NCI-H2081 (cell line): ENCODE measurements at places on chromosomes 2 and 18.

DNA sequence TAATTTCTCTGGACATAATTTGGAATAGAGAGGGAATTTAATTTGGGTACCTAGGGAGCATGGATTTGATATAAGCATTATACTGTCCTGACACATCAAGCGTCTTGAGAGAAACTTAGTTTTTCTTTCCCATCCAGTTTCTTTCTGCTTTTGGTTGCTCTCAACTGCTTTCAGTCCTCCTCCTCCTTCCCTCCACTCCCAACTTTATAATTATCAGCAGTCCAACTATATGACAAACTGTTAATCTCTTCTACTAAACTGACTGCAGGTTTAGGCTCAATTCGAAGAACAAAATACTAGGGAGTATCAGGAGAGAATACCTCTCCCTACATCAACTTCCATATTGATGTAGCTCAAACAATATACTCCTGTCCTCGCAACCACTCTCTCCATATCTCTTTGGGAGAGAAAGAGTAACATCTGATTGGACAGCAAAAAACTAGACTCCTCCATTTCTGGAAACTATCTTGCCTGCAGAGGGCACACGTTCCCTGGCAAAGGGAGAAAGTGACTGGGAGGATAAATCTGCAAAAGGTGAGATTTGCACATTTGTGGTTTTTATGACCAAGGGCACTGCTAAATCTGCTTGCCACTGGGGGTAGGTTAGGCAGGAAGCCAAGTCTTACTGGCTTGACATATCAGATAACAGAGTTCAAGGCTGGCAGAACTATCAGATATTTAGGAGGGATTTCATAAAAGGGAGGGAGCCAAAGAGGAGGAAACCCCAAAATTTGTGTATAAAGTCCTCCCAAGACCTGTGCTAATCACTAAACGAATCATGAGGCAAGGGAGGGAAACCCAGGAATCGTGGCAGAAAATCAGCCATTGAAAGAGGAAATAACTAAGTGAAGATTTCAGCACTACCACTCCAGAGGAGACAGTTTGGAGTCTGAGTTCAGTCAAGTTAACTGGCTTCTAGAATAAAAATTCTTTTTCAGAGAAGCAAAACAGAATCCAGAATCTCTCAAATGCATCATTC lies 40.0 kb downstream of the ICA1L start:
- peak; percentile 66 for DNase-seq

DNA sequence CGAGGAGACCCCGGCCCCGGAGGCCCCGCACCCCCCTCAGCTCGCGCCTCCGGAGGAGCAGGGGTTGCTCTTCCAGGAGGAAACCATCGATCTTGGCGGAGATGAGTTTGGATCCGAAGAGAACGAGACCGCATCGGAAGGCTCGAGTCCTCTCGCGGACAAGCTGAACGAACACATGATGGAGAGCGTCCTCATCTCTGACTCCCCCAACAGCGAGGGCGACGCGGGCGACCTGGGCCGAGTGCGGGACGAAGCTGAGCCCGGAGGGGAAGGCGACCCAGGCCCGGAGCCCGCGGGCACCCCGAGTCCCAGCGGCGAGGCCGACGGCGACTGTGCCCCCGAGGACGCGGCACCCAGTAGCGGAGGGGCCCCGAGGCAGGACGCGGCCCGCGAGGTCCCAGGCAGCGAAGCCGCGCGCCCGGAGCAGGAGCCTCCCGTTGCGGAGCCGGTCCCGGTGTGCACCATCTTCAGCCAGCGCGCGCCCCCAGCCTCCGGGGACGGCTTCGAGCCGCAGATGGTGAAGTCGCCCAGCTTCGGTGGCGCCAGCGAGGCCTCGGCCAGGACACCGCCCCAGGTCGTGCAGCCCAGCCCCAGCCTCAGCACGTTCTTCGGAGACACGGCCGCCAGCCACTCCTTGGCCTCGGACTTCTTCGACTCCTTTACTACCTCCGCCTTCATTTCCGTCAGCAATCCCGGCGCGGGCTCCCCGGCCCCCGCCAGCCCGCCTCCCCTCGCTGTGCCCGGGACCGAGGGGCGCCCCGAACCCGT lies 8.3 kb downstream of the TRAPPC12 start:
- no peak for DNase-seq

- no peak for DNase-seq
Observed at GRCh38 chr2:168649105-168649504, 153.3 kb upstream of the NOSTRIN start.

- DNase-seq: no peak
Observed at GRCh38 chr2:33000986-33001385, 54.2 kb downstream of the LTBP1 start.

DNA sequence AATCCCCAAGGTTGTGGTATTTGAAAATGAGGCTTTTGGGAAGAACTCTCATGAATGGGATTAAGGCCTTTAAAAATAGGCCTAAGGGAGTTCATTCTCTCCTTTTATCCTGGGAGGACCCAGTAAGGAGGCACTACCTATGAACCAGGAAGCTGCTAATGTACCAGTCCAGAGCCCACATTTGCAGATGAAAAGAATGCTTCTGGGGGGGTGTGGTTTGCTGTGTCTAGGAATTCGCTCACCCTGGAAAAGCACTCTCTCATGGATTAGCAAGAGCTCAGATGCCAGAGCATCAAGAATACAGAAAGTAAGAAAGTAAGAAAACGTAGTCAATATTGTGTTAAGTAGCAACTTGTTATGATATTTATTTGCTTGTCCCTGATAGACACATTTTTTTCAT lies 785.7 kb upstream of the GYPC start:
- no peak for DNase-seq

DNA sequence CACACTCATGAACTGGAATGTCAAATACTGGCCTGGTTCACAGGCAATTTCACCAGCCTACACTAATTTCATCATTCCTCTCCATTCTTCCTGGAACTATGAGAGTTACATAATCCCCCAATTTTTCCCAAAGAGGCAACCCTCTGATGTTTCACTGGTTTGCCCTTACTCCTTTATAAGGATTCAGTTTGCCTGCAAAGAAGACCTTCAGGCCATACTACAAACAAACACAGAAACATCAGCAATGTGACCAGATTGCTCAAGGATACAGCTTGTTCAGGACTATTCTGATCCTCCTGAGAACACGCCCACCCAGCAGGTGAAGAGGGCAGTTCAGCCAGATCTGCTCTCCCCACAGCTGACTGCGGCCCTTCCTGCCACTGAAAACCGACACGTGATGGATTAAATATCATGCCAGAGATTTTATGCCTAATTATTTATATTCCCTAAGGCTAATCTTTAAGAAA lies 215.5 kb downstream of the ETAA1 start:
- no peak for DNase-seq

GRCh38 chr2:120434492-120435308 lies 88.8 kb downstream of the INHBB start:
- no peak for DNase-seq

DNA sequence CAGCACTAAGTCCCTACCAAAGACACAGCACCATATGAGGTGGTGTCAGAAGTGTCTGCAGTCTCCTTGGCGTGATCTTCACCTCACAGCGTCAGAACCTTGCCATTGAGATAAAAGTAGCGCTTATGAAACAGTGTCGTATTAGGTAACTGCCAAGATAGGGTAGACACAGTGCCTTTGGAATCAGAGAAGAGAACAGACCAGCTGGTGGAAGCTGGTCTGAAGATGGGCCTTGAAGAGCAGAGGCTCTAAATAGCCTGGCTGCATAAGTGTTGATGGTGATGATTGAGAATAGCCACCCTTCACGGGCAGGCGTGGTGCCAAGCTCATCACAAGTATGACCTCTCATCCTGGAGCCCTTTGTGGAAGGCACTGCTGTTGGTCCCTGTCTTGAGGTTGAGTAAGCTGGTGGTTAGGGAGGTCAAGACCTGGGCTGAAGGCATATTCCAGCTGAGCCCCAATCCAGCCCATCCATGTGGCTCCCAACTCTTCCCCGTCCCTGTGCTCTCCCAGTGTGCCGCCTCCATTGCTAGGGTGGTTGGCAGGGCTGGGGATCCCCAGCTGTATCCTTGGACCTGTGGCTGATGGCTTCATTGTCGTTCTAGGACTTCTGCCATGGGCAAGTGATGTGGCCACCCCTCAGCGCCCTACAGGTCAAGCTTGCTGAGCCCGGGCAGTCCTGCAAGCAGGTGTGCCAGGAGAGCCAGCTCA lies 187.4 kb downstream of the MGAT5 start:
- no peak for DNase-seq

DNA sequence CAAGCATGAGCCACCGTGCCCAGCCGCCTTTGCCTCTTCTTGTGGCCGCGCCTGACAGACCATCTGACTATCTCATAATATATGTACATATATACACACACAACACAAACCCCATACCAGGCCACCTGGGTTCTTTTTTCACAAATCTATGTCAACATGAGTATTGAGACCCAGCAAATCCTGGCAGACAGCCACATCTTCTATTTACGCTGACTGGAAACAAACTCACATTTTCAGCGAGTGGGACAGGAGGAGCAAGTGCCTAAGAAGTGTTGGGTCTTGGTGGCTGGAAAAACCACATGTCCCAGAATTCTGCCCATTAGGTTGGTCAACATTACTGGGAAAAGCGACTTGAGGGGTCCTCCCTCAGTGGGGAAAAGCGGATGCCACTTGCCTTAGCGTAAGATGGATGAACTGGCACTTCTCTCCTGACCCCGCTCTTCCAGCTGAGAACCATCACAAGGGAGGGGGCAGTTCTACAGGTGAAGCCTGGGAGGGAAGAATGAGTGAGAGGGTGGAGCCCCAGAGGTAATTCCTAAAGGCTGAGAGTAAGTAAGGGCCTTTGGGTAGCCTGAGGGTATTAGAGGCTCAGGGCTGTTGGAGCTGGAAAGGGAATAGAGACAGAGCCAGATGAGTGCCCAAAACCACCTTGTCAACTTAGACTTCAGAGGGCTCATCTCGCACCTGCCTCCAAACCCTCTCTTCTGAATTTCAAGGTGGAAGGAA lies 1.9 kb downstream of the SCYGR3 start:
- peak; percentile 63 for DNase-seq

DNA sequence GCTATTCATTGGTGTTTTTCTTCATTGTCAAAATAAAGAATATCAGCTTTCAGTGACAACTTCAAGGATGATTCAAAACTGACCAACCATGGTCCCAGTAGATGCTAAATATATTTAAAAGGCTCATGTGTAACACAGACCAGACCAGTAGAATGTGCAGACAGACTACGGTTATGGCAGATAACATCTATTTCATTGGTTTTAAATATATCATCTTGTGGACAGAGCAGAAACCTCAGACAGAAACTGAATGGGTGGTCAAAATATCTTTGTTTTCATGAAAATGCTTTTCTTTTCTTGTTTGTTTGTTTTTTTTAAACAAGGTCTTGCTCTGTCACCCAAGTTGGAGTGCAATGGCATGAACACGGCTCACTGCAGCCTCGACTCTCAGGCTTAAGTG lies 107.4 kb upstream of the CREB1 start:
- no peak for DNase-seq

DNA sequence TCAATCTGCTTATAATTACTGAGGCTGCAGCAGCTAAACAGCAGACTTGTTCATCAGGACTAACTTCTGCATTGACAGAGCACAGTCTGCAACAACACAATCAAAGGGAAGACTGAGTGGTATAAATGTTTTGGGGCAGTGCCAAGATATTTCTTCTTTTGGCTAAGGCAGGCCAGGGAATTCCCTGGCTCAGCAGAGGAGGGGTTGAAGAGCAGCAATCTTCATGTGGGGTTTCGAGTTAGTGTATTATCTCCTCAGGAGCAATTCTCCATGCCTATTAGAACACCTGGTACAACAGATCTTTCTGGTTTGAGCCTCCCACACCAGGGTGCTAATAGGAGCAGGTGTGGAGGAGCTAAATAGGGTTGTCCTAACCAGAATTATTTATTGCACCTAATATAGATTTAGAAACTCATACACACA lies 103.0 kb upstream of the STK17B start:
- peak; percentile 91 for DNase-seq

DNA sequence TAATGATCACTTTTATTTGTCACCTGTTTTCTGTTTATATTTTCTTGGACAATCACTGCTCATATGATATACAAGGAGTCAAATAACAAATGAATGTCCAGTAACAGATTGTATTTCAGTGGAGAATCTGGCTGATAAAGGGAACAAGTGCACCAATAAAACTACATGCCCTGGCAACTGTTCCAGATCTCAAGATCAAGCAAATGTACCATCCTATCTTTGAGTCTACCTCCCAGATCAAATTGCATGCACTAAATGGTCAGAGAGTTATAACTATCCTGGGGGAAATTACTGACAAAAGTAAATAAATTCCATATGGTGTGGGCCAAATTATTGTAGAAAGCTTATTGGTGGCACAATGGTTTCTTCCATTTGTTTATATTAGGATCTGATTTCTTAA lies 452.8 kb downstream of the MBD2 start:
- DNase-seq: peak; percentile 40

GRCh38 chr2:51268191-51268590 lies 236.3 kb upstream of the NRXN1 start:
- no peak for DNase-seq

DNA sequence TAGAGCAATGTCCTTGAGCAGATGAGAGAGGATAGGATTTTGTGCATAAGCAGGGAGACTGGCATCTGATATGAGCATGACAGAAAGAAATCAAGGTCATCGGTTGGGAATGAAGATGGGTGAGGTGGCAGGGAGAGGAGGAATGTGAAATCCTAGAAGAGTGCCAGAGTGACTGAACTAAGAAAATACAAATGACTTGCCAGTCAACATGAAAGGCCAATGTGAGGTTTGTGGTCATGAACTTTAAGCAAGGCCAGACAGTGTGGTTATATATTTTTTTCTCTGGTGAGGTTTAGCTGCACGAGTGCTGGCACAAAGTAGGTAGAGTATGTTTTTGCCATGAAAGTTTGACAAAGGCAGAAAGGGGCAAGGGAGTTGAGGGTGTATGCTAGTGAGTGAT lies 21.2 kb downstream of the QPCT start:
- no peak for DNase-seq

DNA sequence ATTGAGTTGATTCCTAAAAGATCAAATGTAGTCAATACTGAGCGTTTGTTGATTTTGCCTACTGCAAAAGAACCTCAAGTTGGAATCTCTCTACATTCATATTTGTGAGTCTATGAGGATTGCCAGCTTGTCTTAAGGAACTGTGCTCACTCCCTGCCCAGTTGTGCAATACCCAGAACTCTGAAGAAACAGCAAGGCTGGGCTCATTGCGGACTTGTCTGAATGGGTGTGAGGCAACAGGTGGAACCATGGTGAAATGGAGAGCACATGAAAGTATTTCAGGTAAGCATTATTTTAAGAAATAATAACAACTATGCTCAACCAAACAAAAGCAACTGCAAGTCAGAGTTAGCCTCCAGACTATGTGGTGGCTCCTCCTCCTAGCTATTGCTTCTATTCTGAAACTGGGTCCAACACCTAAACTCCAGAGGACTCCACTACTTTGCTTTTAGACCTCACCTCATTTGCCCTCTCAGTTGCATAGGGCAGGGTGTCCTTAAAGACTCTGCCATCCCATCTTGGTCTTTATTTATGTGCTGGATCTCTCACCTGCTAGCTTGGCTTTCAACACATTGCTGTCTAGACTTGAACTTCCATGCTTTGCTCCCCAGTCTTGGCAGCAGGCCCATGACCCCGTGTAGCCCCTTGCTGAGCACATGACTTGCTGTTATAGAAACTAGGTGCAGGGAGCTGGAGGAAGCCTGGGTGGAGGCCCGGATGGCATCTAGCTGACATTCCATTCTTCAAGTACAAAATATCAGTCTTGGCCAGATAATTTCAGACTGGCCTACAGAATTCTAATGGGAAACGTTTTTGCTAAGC lies 94.8 kb upstream of the ARL5A start:
- no peak for DNase-seq
